ENCODE measurements at places on chromosomes 11 and 22.

DNA sequence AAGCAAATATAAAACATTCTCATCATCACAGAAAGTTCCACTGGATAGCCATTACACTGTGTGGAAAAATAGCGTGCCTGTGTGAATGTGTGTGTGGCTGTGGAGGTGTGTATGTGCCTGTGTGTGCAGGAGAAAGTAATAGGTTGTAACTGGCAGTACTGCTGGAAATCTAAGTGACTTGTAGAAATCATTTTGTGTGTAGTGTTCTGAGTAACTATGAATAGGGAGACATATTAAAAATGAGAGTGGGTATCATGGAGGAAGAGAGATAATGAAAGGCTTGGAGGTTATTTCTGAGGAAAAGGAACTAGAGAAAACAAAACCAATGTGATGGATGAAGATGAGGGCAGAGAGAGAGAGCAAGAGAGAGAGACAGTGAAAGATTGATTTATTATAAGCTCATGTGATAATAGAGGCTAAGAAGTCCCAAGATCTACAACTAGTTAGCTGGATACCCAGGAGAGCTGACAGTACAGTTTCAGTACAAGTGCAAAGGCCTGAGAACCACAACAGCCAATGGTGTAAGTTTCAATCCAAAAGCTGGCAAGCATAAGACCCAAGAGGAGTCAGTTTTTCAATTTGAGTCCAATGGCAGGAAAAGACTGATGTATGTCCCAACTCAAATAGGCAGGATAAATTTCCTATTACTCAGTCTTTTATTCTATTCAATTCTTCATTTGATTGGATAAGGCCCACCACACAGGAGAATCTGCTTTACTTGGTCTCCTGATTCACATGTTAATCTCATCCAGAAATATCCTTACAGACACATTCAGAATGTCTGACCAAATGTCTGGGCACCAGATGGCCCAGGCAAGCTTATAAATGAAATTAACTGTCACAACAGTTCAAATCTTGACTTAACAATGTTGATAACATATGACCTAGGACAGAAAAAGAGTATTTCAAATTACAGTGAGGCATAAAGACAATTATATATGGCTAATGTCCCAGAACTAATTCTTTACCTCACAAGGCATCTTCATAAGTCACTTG, 14.9 kb downstream of the KBTBD3 start:
- H3K4me1 ChIP-seq: peaks cover 11% of the 10 kb centered on the region
- peak; percentile 23 for DNase-seq
- no peak overlapping the region for H3K27ac ChIP-seq
- no peak overlapping the region for H3K4me3 ChIP-seq
- H3K36me3 ChIP-seq: no peaks in the 10 kb centered on the region

DNA sequence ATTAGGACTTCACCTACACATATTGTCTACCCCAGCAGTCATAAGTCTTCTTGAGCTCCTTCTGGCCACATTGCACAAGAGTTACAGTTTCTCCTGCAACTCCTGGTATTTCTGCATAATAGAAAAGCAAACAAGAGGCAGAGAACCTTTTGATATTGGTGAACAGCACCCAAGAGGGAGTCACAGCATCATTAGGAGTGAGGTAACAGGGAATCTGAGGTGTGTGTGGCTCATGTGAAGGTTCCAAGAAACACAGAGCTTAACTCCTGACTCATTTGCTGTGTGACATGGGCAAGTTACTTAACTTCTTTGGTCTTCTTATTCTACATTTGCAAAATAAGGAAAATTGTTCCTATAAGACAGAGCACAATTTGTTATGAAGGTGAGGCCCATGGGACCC, 374.6 kb downstream of the INSC start:
- H3K27me3 ChIP-seq: no peaks in the 10 kb centered on the region
- no peaks in the 10 kb centered on the region for H3K4me1 ChIP-seq
- H3K4me3 ChIP-seq: no peak overlapping the region
- no peaks in the 10 kb centered on the region for H3K36me3 ChIP-seq

GRCh38 chr11:14813516-14813915, 78.5 kb downstream of the CYP2R1 start:
- H3K36me3 ChIP-seq: no peaks in the 10 kb centered on the region
- H3K27me3 ChIP-seq: no peaks in the 10 kb centered on the region
- no peak overlapping the region for H3K27ac ChIP-seq
- H3K4me3 ChIP-seq: no peak overlapping the region
- no peaks in the 10 kb centered on the region for H3K4me1 ChIP-seq

- no peak overlapping the region for H3K4me3 ChIP-seq
- H3K4me1 ChIP-seq: no peaks in the 10 kb centered on the region
- DNase-seq: no peak
- H3K36me3 ChIP-seq: no peaks in the 10 kb centered on the region
- no peak overlapping the region for H3K27ac ChIP-seq
- H3K27me3 ChIP-seq: no peaks in the 10 kb centered on the region
Measured at GRCh38 chr11:113529606-113530005, 54.4 kb upstream of the DRD2 start.

- no peaks in the 10 kb centered on the region for H3K36me3 ChIP-seq
- no peaks in the 10 kb centered on the region for H3K4me1 ChIP-seq
- no peak overlapping the region for H3K27ac ChIP-seq
- H3K27me3 ChIP-seq: no peaks in the 10 kb centered on the region
- DNase-seq: no peak
Measured at GRCh38 chr11:86483940-86484794, 109.5 kb downstream of the CCDC81 start.

GRCh38 chr11:47848700-47849155, 578 bp upstream of the NUP160 start:
- no peak for DNase-seq
- no peaks in the 10 kb centered on the region for H3K27me3 ChIP-seq
- H3K27ac ChIP-seq: peak overlapping the region; percentile 90
- H3K4me1 ChIP-seq: peaks cover 39% of the 10 kb centered on the region

GRCh38 chr22:44164031-44164430, 16.7 kb upstream of the PARVG start:
- no peak for DNase-seq
- no peaks in the 10 kb centered on the region for H3K36me3 ChIP-seq
- no peak overlapping the region for H3K4me3 ChIP-seq
- H3K4me1 ChIP-seq: no peaks in the 10 kb centered on the region
- no peaks in the 10 kb centered on the region for H3K27me3 ChIP-seq

GRCh38 chr11:122343210-122343609, 227.2 kb upstream of the BLID start:
- no peak overlapping the region for H3K4me3 ChIP-seq
- no peaks in the 10 kb centered on the region for H3K4me1 ChIP-seq
- no peak overlapping the region for H3K27ac ChIP-seq
- no peak for DNase-seq

- H3K4me1 ChIP-seq: no peaks in the 10 kb centered on the region
- H3K27me3 ChIP-seq: no peaks in the 10 kb centered on the region
- H3K4me3 ChIP-seq: no peak overlapping the region
- no peaks in the 10 kb centered on the region for H3K36me3 ChIP-seq
- DNase-seq: no peak
- H3K27ac ChIP-seq: no peak overlapping the region
Measured at GRCh38 chr11:131109257-131109656, 193.0 kb upstream of the SNX19 start.

- H3K27ac ChIP-seq: no peak overlapping the region
- no peak overlapping the region for H3K4me3 ChIP-seq
- no peaks in the 10 kb centered on the region for H3K4me1 ChIP-seq
- H3K36me3 ChIP-seq: 0 out of 2 replicates have a peak, but pooled peaks cover 8% of the 10 kb centered on the region
- DNase-seq: no peak
Measured at GRCh38 chr11:46659908-46660307, 40.5 kb downstream of the ARHGAP1 start.

DNA sequence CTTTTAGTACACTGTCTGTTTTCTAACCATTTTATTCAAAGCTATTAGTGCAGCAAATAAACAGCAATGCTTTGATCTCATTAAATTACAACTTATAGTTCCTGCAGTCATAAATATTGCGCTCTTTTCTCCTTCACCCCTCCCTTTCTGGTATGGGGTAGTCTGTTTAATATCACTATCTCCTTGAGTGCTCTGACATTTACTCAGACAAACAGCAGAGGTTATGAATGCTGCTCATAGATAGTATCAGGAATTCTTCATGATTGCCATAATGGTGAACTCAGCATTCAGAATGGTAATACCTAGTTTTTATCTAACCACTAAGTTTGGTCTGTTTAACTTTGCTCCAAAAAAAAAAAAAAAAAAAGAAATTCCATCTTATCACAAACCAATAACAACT, 87.4 kb downstream of the EIF3M start:
- DNase-seq: no peak
- H3K4me1 ChIP-seq: no peaks in the 10 kb centered on the region
- H3K36me3 ChIP-seq: no peaks in the 10 kb centered on the region
- no peak overlapping the region for H3K4me3 ChIP-seq
- H3K27me3 ChIP-seq: no peaks in the 10 kb centered on the region

DNA sequence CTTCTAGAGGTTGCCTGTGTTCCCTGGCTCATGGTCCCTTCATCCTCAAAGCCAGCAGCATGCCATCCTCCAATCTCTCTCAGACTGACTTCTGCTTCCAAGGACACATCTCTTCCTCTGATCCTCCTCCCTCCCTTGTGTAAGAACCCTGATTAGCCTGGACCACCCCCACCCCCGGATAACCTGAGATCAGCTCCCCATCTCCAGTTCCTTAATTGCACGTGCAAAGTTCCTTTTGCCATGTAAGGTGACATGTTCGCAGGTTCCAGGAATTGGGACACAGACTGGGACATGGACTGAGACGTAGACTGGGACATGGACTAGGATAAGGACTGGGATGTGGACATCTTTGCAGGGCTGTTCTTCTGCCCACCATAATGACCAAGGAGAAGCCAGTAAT, 925.3 kb downstream of the TBC1D22A start:
- no peak overlapping the region for H3K27ac ChIP-seq
- no peaks in the 10 kb centered on the region for H3K27me3 ChIP-seq
- no peak overlapping the region for H3K4me3 ChIP-seq
- DNase-seq: no peak
- H3K36me3 ChIP-seq: no peaks in the 10 kb centered on the region
- H3K4me1 ChIP-seq: no peaks in the 10 kb centered on the region

- DNase-seq: no peak
- H3K27me3 ChIP-seq: no peaks in the 10 kb centered on the region
- H3K27ac ChIP-seq: no peak overlapping the region
- H3K4me3 ChIP-seq: no peak overlapping the region
Measured at GRCh38 chr22:24565077-24565476, 9.3 kb downstream of the SNRPD3 start.

DNA sequence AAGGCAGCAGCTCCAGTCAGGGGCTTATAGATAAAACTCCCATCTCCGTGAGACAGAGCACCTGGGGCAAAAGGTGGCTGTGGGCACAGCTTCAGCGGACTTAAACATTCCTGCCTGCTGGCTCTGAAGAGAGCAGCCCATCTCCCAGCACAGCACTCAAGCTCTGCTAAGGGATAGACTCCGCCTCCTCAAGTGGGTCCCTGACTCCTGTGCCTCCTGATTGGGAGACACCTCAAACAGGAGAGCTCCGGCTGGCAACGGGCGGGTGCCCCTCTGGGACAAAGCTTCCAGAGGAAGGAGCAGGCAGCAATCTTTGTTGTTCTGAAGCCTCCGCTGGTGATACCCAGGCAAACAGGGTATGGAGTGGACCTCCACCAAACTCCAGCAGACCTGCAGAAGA, 279.4 kb downstream of the LARGE1 start:
- H3K4me3 ChIP-seq: no peak overlapping the region
- H3K27ac ChIP-seq: no peak overlapping the region
- no peaks in the 10 kb centered on the region for H3K27me3 ChIP-seq
- DNase-seq: no peak

DNA sequence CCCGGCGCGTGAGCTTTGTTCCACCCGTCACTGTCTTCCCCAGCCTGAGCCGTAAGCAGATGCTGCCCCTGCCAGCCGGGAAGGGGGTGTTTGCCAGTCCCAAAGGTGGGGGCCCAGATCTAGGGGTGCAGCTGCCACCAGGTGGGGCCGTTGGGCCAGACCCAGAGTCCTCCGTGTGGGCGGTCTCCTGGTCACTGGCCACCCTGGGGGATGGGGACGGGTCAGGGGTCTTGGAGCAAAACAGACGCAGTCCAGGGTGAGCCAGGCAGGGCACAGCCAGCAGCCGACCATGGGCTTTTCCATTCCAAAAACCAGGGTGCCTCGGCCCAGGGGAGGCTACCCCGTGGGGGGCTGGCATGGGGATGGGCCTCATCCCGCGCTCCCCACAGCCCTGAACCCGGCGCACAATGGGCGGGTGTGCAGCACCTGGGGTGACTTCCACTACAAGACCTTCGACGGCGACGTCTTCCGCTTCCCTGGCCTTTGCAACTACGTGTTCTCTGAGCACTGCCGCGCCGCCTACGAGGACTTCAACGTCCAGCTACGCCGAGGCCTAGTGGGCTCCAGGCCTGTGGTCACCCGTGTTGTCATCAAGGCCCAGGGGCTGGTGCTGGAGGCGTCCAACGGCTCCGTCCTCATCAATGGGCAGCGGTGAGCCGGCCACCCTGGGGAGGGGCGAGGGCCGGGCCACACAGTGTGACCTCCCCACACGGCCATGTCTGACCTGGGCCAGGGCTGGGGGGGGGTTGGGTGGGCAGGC, 3.5 kb downstream of the MUC5B start:
- no peak overlapping the region for H3K4me3 ChIP-seq
- H3K36me3 ChIP-seq: no peaks in the 10 kb centered on the region
- DNase-seq: no peak
- H3K27me3 ChIP-seq: peaks cover 64% of the 10 kb centered on the region

- no peak for DNase-seq
- no peak overlapping the region for H3K4me3 ChIP-seq
- H3K27ac ChIP-seq: no peak overlapping the region
- H3K4me1 ChIP-seq: 0 out of 2 replicates have a peak, but pooled peaks cover 3% of the 10 kb centered on the region
Measured at GRCh38 chr11:118114266-118114665, 27.5 kb upstream of the SMIM35 start.

- H3K27ac ChIP-seq: no peak overlapping the region
- no peak overlapping the region for H3K4me3 ChIP-seq
- H3K4me1 ChIP-seq: no peaks in the 10 kb centered on the region
- H3K36me3 ChIP-seq: no peaks in the 10 kb centered on the region
Measured at GRCh38 chr11:40094954-40095353, 1364.5 kb downstream of the LRRC4C start.

DNA sequence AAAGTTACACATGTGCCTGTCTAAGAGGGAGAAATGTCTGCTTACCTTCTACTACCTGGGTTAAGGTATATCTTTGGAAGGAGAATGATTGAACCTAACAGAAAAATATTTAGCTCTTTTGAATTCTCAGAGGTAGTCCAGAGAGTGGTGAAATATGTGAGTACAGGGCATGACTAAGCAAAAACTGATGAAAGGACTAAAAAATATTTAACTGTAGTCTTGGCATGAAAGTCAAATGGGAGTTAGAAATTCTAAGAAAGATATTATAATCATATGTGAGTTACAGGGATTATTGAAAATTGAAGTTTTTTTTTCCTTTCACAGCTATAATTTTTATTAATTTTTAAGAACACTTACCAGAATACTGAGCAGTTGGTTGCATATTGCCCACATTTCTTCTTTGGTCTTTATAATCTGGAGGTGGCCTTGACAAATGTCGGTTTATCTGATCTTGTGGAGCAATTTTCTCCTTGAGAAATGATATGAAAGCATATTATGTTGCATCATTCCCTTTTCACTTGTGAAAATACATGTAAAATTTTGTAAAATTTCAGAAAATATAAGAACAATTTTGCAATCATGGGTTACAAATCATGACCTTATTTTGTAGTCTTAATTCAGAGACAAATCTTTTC, 61.4 kb upstream of the MTMR2 start:
- no peak for DNase-seq
- H3K27ac ChIP-seq: no peak overlapping the region
- H3K4me3 ChIP-seq: no peak overlapping the region
- no peaks in the 10 kb centered on the region for H3K27me3 ChIP-seq
- no peaks in the 10 kb centered on the region for H3K36me3 ChIP-seq

Measured in MM.1S (cell line).